ENCODE measurements at places on chromosomes 2 and 18.

DNA sequence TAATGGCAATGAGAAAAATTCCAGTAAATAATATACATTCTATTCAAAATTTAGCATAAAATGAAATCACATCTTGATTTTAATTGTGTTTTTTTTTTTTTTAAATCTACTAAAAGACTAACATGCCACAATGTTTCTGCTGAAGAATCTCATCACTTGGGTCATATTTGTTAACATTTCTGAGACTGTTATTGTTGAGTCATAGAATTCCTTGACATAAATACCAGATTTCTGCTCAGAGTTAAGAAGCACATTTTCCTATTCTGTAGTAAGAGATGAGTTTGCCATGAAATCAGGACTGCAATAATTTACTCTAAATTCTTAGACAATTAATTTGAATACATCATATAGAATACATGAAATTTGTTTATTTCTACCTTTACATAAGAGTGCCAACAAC lies 154.9 kb upstream of the KYNU start:
- DNase-seq = no peak

- DNase-seq = no peak
These were observed 122.3 kb downstream of the MRO start for GRCh38 chr18:50697509-50697908.

DNA sequence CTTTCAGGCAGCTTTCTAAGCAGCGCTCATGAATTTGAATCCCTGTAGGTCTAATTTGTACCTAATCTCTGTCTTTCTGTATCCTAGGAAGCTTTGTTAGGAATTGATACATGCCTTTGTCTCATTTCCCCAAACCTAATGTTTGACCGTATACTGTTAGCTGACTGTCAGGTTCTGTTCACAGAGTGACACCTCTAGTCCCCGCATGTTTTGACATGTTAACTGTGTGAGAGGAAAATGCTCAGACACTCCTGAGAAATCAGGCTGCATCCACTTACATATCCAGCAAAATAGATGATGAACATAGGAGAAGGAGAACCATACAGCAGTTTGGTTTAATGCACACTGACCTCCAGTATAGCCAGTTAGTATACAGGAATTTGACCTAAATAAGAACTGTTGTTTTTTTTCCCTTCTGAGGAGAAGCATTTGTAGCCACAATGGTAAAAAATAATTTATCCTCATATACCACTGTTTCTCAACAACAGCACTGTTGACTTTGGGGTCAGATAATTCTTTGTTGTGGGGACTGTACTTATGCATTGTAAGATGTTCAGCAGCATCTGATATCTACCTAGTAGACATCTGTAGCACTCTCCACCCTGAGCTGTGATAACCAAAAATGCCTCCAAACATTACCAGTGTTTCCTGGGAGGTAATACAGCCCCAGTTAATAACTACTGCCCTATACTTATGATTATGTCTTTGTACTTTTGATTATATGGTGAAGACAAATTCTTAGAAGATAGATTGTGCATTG lies 130.9 kb downstream of the NCOA1 start:
- DNase-seq = no peak

- DNase-seq = no peak
These were observed 249.0 kb downstream of the PID1 start for GRCh38 chr2:229022071-229022470.

- no peak for DNase-seq
These were observed 4.3 kb upstream of the NCOA1 start for GRCh38 chr2:24486636-24487205.

DNA sequence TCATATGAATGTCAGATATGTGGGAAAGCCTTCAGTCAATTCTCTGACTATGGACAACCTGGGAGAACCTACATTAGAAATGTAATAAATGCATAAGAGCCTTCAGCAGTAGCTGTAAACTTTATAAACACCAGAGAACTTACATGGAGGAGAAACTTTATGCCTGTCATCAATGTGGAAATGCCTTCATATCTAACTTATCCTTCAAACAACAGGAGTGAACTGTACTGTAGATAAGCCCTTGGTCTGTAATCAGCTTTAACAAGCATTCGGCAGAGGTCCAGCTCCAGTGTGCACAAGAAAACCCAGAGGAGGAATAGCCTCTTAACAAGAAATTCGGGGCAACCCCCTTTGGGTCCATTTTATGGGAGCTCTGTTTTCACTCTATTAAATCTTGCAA lies 14.8 kb upstream of the UXS1 start:
- no peak for DNase-seq

DNA sequence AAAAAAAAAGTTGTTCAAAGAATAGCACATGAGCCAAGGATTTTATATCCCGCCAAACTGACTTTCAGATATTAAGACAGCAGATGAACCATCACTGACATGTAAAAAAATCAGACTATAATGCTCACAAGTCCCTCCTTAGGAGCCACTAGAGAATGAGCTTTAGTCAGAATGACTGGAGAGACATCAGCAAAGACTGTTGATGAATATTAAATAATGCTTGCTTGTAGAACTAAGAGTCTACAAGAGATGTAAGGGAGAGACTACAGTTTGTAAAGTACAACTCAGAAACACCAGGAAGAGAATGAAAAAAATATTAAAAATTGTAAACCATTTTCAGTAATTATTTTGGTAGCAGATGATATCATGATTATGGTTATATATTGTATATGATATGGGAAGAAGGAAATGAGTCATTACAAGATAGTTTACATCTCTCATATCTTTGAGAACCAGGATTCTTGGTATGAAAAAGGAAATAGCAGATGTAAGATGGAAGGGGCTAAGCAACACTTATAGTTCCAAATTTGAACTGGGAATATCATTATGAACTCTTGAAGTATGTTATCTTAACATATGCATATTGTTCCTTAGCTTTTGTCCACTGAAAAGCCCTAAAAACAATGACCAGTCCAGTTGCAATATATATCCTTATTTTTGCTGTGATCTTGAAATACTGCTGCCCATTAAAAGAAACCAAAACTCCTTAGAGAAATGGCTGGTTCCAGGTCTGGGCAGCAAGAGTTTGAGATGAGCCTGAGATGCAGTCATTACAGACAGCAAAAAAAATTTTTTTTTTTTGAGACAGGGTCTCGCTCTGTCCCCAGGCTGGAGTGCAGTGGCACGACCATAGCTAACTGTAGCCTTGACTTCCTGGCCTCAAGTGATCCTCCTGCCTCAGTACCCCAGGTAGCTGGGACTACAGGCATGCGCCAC lies 55.7 kb downstream of the PTPN2 start:
- no peak for DNase-seq

- no peak for DNase-seq
These were observed 1.0 kb upstream of the NPHP1 start for GRCh38 chr2:110205660-110206455.

- DNase-seq = no peak
These were observed 31.1 kb upstream of the PPP1R1C start for GRCh38 chr2:181954538-181954883.
